MM.1S (cell line): ENCODE measurements at places on chromosomes 11 and 22.
A peak's percentile ranks its signal among the peaks of the same experiment; 100 is the strongest.

- DNase-seq: no peak
Observed at GRCh38 chr11:61919705-61920631, 2.6 kb upstream of the RAB3IL1 start.

DNA sequence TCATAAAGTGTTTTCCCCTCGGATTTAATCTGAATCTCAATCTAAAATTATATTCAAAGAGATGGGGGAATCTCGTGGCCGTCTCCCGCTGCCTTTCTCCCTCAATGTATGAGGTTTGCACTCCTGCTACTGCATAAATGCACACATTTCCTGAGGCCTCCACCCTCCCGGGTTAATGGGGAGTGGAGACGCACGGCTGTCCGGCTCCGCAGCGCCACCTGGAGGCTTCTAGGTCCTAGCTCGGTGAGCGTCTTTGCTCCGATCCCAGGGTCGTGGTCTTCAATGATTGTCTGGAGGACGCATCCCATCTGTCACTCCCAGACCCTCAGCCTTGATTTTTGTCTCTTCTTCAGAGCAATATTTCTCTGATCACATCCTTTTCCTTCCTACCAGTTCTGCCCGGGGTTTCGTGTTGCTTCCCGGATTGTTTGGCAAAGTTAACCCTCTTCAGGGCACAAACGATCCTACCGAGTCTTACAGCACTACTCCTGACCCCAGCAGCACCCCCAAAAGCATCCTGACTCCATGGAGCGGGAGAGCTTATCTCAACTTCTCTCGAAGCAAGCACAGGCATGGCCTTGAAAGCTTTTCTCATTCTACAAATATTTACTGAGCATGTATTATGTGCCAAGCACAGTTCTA lies at the start of gene LMO1:
TSS of gene LMO1 (minus strand) at position 110 of the 642 bp plus-strand sequence. CDS start 516 bp downstream, outside the sequence.
- peak; percentile 68 for DNase-seq

- no peak for DNase-seq
Observed at GRCh38 chr22:46105494-46106278, 44.6 kb upstream of the PPARA start.

DNA sequence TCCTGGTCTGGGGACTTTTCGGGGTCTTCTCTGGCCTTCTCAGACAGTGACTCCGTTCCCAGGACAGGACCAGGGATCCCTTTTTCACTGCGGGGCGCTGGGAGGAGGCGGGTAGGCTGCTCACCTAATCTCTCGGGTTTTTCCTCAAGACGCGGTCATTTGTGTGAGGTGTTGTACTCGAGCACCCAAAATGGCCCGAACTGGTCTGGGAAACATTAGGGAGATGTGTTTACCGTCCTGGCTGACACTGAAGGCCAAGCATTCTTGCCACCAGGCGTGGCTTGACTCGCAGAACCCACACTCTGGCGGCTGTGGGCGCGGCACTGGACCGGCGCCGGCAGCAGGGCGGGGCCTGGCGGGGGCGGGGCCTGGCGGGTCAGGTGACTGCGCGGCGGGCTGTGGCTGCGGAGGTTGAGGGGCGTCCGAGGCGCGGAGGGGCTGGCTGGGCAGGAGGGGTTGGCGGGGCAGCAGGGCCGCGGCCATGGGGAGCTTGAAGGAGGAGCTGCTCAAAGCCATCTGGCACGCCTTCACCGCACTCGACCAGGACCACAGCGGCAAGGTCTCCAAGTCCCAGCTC lies at the start of gene SWAP70:
TSS of gene SWAP70 (plus strand) at position 379 of the 577 bp plus-strand sequence. CDS start at position 482, 103 bp downstream.
- peak; percentile 78 for DNase-seq

GRCh38 chr22:40244586-40244985 lies 66.9 kb downstream of the TNRC6B start:
- DNase-seq: no peak

DNA sequence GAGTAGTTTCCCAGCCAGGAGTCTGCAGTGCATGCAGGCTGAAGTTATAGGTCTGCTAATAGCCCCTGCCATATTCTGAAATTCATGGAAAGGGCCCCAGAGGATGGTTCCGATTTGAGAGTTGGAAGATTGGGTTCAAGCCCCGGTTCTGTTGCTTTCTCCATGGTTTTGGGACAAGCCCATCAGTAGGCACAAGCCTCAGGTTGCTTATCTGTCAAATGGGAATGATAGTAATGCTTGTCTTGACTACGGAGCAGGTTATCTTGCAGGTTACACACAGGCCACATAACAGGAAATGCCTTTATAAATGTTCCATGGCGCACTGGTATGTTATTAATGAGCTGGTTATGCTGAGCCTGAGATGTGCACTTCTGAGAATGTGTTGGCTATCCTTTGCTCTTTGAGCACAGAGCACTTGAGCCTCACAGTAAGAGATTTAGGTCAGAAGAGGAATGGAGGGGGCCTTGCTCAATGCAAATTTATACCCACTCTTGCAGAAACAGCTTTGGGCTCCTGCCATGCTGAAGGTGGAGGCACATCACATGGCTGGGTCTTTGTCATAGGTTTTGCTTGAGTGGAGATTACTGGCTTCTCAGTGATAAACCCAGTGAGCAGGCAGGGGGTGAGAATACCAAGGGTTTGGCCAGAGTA lies 47.1 kb downstream of the ZNRF3 start:
- DNase-seq: no peak

DNA sequence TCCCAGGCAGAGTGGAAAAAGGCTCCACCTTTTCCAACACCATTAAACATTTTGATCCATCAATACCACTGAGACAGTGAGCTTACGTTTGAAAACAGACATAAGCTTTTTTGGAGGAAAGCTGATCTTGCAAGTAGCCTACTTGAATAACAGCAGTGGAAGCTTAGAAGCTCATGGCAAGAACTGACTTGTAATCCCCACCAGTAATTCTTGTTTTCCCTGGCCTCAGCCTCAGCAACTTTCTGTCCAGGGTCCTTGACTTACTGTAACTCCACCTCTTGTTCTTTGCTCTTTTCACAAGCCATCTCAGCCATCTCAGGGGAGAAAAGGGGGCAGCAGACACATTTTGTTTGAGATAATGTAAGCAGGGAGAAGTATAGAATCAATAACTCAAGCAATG lies 12.3 kb upstream of the MPZL2 start:
- DNase-seq: no peak

GRCh38 chr11:74023276-74023675 lies 14.4 kb upstream of the UCP3 start:
- DNase-seq: no peak

DNA sequence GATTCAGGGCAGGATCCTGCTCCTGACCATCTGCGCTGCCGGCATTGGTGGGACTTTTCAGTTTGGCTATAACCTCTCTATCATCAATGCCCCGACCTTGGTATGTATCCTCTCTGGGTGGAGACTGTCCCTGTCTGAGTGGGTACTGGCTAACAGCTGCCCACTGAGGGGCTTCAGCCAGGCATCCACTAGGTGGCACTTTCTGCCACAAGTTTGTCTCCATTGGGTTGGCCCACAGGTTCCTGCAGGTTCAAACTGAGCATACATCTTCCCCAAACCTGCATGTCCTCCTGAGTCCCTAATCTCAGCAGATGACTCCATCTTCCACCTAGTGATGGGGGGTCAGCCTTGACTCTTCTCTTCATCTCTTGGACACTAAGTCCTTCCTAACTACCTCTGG lies 4.4 kb downstream of the SLC2A11 start:
- peak; percentile 60 for DNase-seq

- no peak for DNase-seq
Observed at GRCh38 chr11:126410649-126411048, 55.2 kb downstream of the ST3GAL4 start.

- DNase-seq: no peak
Observed at GRCh38 chr22:37310075-37310606, 27.8 kb downstream of the CYTH4 start.

- no peak for DNase-seq
Observed at GRCh38 chr11:44575288-44575672, 9.8 kb downstream of the CD82 start.

GRCh38 chr11:103609117-103610066 lies 427.0 kb upstream of the DDI1 start:
- DNase-seq: no peak

- peak; percentile 20 for DNase-seq
Observed at GRCh38 chr22:35611891-35612576, 5.1 kb downstream of the MB start.

DNA sequence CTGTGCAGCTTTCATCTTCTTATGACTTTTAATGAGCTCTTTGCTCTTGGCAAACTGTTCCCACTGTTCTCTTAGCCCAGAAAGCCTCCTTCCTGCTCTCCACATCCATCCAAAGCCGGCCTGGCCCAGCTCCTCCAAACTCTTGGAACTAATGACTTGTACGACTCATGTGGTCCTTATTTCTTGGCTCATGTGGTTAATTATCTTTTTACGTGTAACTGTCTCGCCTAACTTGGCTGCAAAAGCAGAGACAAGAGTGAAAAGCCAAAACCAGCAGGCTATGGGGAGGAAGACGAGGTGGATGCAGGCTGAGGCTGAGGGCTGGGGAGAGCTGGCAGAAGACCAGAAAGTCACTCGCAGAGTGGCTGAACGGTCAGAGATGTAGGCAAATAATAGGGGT lies 5.5 kb downstream of the CSNK2A3 start:
- DNase-seq: no peak

DNA sequence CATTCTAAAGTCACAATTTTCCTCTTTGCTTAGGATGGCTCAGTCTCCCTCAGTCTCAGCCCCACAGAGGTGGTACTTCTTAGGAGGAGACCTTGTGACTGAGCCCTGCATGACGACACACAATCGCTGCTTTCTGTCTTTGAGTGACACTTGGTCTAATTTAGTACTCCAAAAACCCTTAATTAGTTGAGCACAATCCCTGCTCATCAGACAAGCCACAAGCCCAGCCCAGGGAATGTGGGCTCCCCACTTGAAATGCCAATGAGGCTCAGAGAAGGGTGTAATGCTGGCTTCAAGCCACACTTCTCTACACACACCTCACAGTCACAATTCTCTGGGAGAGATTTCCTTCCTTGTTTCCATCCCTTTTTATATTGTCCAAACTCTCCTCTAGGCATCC lies 101.8 kb downstream of the FEZ1 start:
- DNase-seq: no peak

DNA sequence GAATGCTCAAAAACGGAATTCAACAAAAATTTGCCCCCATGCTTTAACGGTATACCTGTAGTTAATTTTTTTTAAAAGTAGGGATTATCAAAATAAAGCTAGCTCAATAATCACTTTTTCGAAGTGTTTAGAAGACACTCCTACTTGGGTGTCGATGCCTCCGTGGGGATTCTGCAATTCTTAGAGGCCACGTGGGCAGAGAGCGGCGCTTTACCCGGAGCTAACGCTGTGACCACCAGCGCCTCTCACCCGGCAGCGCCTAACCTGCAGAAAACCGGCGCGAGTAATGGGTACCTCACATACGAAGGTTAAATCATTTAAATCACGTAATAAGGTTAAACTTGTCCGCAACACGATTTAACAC lies 583 bp downstream of the TAF1D start:
- peak; percentile 66 for DNase-seq

- no peak for DNase-seq
Observed at GRCh38 chr11:34335331-34335730, 22.5 kb downstream of the ABTB2 start.

GRCh38 chr11:76671237-76671592 lies 668 bp upstream of the LRRC32 start:
- DNase-seq: no peak

DNA sequence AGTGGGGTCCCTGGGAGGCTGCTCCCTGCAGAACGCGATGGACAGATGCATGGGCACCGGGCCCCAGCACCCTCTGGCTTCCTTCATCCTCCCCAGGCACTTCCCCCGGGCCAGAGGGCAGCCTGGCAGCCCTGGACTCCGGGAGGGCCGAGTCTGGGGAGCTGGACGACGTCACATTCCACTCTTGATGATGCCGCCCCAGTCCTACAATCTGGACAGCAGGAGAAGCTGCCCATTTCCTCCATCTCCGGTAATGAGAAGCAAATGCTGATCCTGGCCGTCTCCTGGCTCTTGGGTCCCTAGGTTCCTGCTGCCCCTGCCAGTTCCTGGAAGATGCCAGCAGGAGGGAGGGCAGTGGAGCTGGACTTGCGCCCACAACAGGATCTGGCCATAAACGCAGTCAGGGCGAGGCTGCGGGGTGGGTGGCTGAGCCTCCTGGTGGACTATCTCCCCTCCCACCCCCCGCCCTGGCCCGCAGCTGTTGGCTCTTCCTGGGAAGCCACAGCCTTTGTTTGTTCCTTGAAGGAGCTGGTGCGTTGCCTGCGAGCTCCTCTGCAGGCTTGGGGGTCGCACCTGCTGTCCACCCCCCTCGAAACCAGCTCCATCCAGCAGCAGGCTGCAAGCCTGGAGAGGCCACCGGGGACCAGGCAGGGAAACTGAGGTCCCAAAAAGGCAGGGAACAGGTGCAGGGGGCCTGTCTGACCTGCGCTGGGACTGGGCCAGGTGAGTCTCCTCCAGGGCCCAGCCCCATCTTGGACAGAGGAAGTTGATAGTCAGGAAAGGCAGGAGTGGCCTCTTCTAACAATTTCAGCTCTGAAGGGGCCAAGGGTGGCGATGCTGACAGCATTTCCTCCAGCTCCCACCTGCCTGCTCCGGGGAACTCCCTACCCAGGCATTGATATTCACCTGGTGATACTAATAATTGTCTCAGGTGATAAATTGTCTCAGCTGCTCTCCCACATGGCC lies 17.9 kb upstream of the MUC6 start:
- DNase-seq: no peak

DNA sequence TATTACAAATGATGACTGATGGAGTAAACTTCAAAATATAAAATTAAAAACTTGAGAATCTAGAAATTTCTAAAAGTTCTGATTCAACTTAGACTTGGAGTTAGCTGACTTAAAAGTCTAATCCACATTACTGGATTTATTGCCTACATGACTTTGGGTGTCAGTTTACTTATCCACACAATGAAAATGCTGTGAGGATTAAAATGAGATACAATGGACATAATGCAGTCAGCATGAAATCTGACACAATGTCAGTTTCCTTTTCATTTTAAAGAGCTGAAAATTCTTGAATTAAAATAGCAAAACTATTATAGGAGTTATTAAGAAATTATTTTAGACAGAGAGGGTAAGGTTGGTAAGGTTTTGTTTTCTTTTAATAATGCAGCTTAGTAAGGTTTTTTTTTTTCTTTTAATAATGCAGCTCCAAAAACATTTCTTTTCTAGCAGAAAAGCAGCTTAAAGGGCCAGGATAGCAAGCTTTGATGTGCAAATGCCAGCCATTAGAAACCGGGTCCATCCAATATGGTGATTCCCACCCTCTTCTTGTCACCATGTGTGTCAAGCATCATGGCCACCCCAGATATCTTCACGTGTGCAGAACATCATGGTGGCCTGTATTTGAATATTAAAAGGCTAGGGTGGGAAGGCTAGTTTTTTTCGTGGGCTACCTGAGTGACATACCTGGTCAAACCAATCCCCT lies 18.9 kb downstream of the APIP start:
- no peak for DNase-seq

DNA sequence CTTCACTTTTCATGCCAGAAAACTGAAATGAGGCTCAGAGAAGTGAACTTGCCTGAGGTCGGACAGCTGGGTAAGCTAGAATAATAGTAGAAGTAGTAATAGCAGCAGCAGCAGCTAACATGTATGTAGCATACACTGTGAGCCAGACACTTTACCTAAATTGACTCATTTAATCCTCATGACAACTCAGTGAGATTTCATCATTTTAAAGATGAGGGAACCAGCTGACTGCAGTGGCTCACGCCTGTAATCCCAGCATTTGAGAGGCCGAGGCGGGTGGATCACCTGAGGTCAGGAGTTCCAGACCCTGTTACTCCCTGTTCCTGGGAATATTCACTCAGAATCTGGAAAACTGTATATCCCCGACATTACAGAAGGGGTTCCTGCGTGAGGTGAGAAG lies 154.5 kb downstream of the DBX1 start:
- DNase-seq: no peak
